Amygdala (tissue), 56 donors: ENCODE measurements at places on chromosomes 5 and 9.

- no peak for DNase-seq
These were observed 472.3 kb downstream of the HINT1 start for GRCh38 chr5:130692770-130693169.

DNA sequence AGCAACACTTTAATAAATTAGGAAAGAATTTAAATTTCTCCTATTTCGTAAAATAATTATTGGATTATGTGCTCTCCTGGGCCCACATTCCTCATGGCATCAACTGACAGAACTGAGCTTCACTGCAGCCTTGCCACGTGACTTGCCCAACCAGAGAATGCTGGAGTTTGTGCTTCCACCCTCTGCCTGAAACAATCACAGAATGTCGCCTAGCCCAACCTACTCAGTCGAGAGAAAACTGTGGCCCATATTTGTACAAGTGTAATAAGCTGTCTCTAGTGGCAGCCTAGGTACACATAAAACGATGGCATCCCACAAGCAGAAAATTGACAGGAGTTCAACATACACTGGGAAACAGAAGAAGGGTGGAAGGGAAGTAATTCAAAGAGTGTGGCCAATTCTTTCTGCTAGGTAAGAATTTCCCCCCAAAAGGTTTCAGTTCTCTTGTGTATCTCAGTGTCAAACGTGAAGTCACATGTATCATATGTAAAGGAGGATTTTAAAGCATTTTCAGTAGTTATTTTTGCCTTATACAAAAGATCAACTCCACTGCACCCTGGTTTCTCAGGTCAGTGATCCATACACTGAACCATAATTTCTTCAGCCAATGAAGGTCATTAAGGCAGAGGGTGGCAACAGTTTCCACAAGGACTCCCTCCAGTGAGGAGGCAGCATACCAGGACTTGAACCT lies 41.7 kb downstream of the ZNF608 start:
- no peak for DNase-seq

- no peak for DNase-seq
These were observed 33.4 kb downstream of the TJP2 start for GRCh38 chr9:69207503-69207902.

- DNase-seq = no peak
These were observed 23.9 kb upstream of the MAPK9 start for GRCh38 chr5:180315762-180316212.

GRCh38 chr9:18658804-18659705 lies 185.1 kb downstream of the ADAMTSL1 start:
- DNase-seq = no peak

- no peak for DNase-seq
These were observed 19.8 kb downstream of the CORO2A start for GRCh38 chr9:98172604-98173003.

DNA sequence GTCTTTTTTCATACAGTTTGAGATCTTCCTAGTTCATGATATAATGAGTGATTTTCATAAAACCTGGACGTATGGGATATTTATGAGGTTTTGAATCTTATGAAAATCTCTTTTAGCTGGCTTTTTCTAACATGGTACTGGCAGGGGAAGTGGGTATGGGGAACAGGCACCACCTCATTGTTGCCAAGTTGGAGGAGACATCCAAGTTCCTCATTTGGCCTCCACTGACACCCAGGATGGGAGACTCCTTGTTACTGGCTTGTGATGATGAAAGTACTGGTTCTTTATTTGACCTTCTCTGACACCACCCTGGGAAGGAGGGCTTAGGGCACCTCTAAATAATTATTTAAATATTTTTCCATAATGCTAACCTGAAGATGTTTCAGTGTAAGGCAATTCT lies 4.0 kb upstream of the TNPO1 start:
- no peak for DNase-seq
